Kasumi-1 (cell line): ENCODE measurements at places on chromosomes 6 and 20.

GRCh38 chr6:35534407-35535170 is 21.9 kb upstream of the TULP1 start:
- DNase-seq = no peak

DNA sequence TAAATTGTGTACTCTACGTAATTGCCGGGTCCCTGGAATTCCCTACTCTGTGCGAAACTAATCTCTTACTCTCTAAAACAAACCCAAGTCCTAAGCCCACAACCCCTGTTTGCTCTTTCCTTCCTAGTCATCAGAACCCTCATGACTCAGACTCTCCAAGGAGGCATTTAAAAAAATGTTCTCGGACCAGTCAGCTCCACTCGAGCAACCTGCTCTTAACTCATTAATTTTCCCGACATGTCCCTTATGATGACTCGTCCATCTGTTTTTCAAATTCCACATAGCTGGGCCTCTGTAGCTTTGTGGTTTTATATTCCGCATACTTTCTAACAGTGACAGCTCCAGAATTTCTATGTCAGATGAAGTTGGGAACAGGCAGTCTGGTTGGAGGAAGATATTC is 2.6 kb upstream of the MUC22 start:
- no peak for DNase-seq

GRCh38 chr20:62366370-62367135 is 559 bp downstream of the LAMA5 start:
- no peak for DNase-seq

DNA sequence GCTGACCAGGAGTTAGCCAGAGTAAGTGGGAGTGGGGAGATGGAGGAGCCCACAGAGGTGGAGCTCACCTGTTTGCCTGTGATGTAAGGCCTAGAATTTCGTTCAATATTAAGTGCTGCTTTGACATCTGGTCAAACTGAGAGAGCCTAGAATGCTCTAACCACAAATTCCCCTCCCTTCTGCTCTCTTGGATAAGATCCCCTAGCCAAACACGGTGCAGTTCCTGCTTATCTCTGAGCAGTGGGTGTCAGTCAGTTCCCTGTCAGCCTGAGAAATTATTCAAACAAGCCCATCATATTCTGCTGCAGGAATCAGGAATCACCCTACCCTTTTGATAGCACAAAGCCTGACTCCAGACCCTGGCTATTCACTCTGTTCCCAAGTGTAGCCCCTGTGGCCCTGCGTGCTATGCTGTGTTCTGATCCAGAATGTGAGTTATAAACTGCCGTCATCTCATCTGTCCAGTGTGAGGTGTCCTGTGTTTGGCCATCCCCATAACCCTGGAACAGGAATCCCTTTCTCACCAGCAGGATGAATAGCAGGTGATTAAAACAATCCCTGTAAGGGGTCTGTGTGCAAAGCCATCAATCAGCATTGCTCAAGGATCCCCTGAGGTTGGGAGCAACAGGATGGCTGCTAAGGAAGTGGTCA is 31.8 kb upstream of the ZNF133 start:
- peak; percentile 16 for DNase-seq

DNA sequence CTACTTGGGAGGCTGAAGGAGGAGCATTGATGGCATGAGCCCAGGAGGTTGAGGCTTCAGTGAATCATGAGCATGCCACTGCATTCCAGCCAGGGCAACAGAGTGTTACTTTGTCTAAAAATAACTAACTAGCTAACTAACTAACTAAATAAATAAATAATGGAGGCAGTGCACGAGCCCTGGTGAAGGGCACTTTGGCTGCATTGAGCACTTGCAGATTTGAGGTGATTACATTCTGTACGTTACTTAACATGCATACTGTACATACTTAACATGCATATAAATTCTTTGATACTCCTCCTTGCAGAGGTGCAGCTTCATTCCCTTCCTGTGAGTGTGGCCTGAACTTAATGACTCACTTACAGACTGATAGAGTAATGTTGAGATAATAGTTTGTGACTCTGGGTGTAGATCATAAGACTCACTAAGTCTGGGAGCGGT is 10.7 kb downstream of the HLA-A start:
- DNase-seq = no peak

DNA sequence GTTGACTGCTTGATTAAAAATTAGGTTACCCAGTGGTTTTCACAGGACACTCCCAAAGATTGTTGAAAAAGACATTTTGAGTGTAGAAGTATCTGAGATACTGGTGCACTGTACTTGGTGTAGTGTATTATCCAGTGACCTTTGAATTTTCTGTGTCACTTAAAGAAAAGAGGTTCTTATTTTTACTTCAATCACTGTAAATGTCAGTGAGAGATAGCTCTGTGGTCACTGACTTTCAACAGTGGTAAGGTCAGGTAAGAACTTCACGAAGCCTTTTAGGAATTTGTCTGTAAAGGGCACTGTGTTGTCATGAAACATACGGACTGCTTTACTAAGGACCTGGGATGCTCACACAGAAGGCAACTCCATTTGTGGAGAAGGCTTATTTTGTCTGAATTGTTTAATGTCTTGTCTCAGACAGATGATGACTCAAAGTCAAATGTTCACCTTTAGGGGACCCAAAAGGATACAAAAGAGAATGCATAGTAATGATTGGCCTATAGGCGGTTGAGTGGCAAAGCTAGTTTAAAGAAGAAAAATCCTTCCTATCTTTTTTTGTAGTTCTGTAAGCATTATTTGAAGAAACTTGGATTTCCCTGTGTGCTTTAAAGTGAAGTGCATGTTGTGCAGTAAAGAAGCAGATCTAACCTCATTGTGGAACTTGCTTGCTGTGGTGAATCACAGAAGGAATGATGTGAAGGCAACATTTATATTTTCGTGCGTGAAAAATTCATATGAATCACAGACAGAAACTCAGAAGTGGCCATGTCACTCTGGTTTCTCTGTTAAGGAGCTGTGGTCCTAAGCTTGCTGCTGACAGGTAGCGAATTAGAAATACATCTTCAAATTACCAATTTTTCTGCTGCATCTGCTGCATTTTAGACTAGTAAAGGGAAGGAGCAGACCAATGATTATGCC is 47.3 kb downstream of the ZFAND3 start:
- no peak for DNase-seq

GRCh38 chr6:16800942-16801341 is 39.7 kb upstream of the ATXN1 start:
- peak; percentile 12 for DNase-seq

DNA sequence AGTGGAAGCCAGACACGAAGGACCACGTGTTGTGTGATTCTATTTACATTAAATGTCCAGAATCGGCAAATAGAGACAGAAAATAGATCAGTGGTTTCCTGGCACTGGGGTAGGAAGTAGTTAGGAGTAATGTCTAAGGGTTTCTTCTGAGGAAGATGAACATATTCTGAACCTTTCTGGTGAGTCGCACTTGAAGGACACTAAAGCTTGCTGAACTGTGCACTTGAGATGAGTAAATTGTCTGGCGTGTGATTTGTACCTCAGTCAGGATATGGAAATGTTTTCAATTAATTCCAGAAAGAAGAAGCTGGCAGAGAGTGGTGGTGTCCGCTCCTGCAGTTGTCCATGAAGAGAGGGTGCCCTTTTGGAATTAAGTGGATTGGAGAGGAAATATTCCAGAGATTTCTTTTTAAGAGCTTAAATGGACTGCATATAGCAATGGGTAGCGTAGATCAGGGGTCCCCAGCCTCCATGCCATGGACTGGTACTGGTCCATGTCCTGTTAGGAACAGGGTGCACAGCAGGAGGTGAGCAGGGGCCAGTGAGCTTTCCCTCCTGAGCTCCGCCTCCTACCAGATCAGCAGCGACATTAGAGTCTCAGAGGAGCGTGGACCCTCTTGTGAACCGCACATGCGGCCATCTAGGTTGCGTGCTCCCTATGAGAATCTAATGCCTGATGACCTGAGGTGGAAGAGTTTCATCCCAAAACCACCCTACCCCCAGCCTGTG is 12.4 kb upstream of the KIF25 start:
- DNase-seq = no peak

DNA sequence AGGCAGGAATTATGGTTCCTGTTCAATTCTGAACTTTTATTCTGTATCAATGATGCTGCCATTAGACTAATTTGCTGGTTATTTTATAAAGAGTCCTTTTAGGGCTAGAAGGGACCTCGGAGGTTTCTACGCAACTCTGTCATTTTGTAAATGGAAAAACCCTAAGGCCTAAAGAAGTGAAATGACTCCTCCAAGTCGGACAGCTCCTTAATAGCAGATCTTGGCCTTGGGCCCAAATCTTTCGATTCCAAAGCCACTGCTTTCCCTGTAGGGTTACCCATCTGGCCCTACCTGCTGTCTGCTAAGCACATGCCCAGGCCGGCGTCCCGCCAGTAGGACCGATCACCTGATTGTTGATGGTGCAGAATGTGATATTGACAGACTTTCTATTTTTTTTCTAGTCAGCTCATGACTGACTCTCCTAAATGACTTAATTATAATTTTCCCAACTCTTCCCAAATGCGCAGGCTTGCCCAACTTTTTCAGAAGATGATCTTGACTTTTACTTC is 40.2 kb downstream of the PLEKHG1 start:
- no peak for DNase-seq
